Right lung (tissue), 10 donors: ENCODE measurements at places on chromosomes 6 and 20.

- DNase-seq = no peak
Observed at GRCh38 chr20:54342258-54342920, 133.0 kb upstream of the DOK5 start.

GRCh38 chr6:121436274-121436857, 920 bp downstream of the GJA1 start:
- DNase-seq = no peak

DNA sequence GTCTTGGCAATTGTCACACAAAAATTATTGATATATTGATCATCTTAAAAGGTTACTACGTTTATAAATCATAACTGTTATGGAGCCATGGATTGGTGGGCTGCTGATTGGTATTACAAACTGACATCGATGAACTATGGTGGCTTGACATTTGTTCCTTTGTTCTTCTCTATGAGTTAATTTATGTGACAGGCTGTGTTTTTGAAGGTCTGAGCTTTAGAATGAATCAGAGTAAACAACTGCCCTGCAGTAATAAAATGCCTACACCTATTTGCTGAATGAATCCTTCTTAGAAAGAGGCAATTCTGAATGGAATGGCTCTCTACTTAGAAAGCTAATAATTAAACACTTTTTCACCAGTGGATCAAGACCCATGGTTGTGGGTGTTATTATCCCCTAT, 506.3 kb upstream of the SPTLC3 start:
- no peak for DNase-seq

- no peak for DNase-seq
Observed at GRCh38 chr6:160102956-160103824, 18.4 kb upstream of the SLC22A1 start.
